ENCODE measurements at places on chromosomes 7 and 10.

- no peak for DNase-seq
These were observed 184.5 kb upstream of the INHBA start for GRCh38 chr7:41887416-41887815.

GRCh38 chr7:32490127-32490796 lies at the start of gene LSM5:
Gene LSM5, minus strand, starts transcription at chr7:32490380. Its CDS starts 15 bp downstream, at chr7:32490365.
- peak; percentile 96 for DNase-seq

- DNase-seq, result no peak
These were observed 203.4 kb downstream of the RAPGEF5 start for GRCh38 chr7:22153432-22154142.

DNA sequence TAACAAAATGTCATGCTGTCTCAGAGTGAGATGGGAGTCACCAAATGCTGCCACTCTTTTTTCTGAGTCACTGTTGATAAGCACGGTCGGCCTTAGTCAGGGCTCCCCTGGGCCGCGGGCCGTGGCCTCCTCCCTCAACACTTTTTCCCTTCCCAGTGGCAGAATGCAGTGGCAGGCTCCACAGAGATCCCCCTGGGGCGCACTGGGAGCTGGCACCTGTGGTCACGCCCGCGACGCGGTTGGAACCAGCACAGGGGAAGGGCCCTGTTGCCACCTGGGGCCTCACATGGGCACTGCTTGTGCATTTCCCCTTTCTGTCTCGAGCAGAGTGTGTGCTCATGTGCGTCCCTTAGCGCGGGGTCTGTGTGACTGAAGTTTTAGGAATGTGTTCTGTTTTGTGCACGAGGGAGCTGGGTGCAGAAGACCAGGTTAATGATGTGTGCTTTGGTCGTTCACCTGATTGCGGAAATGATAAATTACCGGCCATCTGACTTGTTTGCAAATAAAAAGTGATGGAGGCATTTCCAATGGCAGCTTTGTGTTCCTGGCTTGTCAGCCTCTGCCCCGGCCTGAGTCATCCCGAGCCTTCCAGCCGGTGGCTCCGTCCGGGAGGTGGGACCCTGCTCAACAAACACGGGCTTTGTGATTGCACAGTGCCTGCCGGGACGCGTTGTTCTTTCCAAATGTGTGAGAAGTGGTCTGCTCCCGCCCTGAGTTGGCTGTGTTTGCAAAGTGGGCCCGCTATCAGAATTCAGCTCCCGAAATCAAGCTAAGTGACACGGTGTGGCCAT lies 100.7 kb downstream of the NKX6-2 start:
- DNase-seq, result peak; percentile 57

GRCh38 chr7:148566736-148567135 lies 23.8 kb upstream of the C7orf33 start:
- no peak for DNase-seq

GRCh38 chr7:2701832-2702593 lies 14.0 kb downstream of the AMZ1 start:
- DNase-seq, result no peak

DNA sequence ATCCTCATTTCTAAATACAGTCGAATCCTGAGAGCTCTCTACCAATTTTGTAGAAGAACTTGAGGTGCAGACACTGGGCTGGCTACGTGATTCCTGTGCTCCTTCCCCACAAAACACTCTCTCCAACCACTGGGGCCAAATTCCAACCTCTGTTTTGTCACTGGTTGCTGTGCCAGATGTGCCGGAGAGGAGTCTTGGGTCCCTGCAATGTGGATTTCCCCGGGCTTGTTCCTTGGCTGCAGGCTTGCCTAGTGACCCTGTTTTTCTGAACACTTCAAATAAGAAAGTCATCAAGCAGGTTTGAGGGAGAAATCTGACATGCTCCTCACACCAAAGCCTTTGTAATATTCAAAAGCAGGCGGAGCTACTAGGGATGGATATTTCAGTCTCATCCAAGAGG lies 44.4 kb upstream of the AGBL3 start:
- DNase-seq, result no peak

- no peak for DNase-seq
These were observed 7.2 kb upstream of the CACNB2 start for GRCh38 chr10:18133046-18133445.

DNA sequence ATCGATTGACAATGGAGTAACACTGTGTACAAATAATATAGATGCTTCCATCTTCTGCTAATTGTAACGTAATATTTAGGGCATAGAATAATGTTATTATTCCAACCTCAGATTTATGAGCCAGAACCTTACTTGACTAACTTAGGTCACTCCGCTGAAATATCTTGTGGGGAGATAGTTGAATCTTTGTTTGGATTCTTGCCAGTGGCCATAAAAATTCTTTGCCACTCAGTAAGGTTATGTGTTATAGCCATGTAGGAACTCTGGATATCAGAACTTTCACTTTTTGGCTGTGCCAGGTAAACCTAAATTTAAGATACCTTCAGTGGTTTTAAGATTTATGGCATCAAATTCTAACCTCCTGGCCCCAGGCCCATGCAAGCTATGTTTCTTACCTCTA lies 197.6 kb downstream of the WDR11 start:
- no peak for DNase-seq

DNA sequence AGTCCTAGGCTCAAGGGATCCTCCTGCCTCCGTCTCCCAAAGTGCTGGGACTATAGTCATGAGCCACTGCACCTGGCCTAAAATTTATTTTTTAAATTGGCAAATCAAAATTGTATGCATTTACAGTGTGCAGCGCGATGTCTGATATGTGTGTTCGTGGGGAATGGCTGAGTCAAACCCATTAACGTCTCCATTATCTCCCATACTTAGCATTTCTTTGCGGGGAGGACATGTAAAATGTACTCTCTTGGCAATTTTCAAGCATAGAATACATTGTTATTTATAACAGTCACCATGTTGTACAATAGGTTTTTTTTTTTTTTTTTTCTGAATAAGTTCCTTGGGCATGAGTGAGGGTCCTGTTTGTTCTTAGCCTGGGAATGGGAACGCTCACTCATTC lies 3.8 kb downstream of the TMEM184A start:
- DNase-seq, result no peak

DNA sequence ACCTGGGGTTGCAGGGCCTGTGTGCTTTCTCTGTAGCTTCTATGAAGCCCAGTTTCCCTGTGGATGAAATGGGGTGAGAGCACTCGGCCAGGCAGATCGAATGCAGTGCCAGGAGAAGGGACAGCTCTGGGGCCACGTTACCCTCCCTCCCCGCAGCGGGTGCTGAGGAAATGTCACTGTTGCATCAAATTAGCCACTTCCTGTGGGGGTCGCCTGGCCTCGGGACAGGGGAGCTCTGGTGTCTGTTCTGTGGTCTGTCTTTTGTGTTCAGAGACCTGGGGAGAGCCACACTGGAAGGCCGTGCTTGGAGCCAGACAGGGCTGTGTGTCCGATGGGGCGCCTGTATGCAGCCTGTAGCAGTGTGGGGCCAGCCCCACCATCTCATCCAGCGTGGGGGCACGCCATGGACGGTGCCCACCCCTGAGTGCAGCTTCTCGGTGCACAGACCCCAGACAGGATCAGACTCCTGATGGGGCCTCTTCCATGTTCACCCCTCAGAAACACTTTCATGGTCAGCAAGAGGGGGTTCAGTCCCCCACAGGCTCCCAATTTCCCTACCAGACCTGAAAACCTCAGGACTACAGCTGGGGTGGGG lies 13.6 kb downstream of the TTYH3 start:
- DNase-seq, result no peak

DNA sequence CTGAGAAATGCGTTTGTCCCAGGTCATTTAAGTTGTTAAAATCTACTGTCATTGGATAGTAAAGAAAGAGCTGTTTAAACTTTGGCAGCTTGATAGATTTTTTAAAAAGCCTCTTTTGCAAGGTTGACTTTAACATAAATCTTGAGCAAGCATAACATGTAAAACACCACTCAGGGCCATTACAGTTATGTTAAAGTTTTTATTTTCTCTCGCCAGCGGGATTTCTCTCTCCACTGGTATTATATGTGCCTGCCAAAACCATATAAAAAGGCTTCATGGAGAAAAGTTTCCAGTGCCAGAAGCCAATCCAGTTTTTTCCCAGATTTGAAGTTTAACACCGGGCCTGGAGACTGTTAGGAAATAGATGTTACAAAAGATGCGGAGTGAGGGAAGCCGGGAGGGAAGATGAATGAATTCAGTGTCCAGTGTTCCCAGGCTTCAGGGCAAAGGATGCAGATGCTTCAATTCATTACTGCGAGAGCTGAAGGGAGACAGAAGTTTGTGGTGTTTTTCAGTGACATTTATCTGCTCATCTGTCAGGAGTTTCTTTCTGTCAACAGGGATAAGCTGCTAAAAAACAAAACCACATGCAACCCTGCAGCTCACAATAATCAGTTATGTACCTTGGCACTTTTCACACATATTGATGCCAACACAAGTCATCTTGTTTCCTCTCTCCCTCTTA lies 155.5 kb downstream of the SPAG6 start:
- DNase-seq, result no peak
